ENCODE measurements at places on chromosomes 12 and 14. TPM values are rescaled to one million over a fixed set of nuclear protein-coding genes. Genes with fewer than 3 reads are reported as not detected.
A peak's percentile ranks its signal among the peaks of the same experiment; 100 is the strongest.

GRCh38 chr14:90255871-90256270 lies 482 bp upstream of the PSMC1 start:
- no peak for DNase-seq
- peak overlapping the region; percentile 77 for H3K4me3 ChIP-seq
- H3K4me1 ChIP-seq: peaks cover 11% of the 10 kb centered on the region
- peaks cover 4% of the 10 kb centered on the region for H3K27me3 ChIP-seq
- peak overlapping the region; percentile 32 for H3K27ac ChIP-seq
- no peaks in the 10 kb centered on the region for H3K36me3 ChIP-seq

DNA sequence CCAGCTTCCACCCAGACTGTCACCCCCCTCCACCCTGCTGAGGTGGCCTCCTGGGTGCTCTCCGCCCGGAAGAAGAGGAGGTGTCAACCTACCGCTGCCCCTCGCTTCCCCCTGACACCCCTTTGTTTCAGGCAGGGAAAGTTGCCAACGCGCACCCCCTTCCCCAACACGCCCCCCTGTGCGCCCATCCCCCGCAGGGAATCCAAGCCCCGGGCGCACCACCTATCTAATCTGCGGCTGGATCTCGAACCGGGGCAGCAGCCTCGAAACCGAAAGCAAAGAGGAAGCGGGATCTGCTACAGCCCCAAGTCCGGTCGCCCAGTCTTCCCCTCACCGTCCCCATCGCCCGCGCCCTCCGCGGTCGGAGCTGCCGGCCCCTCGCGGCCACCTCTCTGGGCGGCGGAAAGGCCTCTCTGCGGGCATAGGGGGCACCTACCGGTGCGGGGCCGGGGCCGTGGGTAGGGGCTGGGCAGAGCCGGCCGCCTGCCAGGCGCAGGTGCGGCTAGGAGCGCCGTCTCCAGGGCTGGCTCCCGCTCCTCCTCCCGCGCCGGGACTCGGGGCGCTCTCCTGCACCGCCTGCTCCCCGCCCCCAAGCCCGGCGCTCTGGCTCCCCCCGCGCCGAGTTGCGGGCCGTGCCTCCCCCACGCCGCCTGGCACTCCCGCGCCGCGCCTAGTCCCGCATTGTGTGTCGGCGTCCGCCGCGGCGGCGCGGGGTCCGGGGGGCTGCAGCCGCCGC lies 18.3 kb upstream of the PLEKHH1 start:
- H3K4me3 ChIP-seq: peak overlapping the region; percentile 97
- peaks cover 27% of the 10 kb centered on the region for H3K4me1 ChIP-seq
- H3K27ac ChIP-seq: peak overlapping the region; percentile 91
- H3K27me3 ChIP-seq: no peaks in the 10 kb centered on the region
- peak; percentile 62 for DNase-seq
- H3K36me3 ChIP-seq: no peaks in the 10 kb centered on the region

DNA sequence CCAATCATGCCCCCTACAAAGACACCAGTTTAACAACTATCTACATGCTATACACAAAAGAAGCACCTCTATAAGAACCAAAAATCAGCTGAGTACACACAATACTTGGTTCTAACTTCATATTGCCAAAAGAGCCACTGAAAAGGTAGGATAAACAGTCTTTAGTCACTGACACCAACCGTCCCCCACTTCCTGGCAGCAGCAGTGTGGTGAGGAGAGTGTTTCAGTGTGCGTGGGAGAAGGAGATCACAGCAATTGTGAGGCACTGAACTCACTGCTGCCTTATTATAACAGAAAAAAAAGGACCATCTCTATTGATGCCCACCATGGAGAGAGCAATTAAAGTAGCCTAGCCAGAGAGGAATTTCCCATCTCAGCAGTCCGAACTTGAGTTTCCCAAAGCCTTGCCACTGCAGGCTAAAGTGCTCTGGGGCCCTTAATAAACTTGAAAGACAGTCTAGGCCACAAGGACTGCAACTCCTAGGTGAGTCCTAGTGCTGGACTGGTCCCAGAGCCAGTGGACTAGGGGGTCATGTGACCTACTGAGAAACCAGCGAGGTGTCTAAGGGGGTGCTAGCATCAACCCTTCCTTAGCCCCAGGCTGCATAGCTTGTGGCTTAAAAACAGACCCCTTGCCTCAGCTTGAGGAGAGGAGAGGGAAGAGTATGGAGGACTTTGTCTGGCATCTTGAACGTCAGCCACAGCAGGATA lies 37.1 kb upstream of the LMNTD1 start:
- H3K27me3 ChIP-seq: no peaks in the 10 kb centered on the region
- no peak overlapping the region for H3K27ac ChIP-seq
- H3K36me3 ChIP-seq: no peaks in the 10 kb centered on the region
- H3K4me1 ChIP-seq: peaks cover 6% of the 10 kb centered on the region
- DNase-seq: no peak

DNA sequence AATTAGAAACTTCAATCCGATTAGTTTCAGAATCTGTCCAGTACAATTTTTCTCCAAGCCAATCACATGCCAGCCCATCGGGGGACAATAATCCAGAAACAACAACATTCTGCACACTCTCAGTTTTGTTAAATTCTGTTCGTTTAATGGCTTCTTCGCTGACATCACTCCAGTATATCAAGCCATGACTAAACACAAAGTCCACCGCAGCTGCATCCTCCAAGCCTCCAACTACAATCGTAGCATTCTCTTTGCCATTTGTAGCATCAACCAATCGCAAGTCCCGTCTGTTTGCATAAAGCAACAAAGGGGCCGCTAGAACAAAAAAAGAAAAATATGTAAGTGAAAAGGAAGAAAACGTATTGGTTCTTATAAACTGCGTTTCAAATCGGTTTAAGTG lies 22.5 kb downstream of the LRP6 start:
- H3K36me3 ChIP-seq: no peaks in the 10 kb centered on the region
- H3K27ac ChIP-seq: no peak overlapping the region
- H3K27me3 ChIP-seq: no peaks in the 10 kb centered on the region
- H3K4me3 ChIP-seq: no peak overlapping the region

DNA sequence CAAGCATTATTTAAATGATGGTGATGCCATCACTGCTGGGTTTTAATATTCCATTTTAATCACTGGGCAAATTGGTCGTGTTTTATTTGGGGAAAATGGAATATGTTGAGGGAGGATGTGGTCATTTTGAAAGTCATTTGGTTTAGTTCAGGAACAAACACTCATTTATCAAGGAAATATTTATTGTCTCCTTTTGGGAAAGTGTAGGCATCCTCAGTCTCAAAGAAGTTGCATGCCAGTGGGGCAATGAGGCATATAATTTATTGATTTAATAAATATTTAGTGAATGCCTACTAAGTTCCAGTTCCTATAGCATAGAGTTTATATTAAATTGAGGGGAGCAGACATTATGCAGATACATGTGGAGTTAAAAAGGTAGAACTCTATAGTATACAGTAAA lies 134.3 kb downstream of the NPAS3 start:
- no peaks in the 10 kb centered on the region for H3K27me3 ChIP-seq
- H3K27ac ChIP-seq: no peak overlapping the region
- no peak overlapping the region for H3K4me3 ChIP-seq

DNA sequence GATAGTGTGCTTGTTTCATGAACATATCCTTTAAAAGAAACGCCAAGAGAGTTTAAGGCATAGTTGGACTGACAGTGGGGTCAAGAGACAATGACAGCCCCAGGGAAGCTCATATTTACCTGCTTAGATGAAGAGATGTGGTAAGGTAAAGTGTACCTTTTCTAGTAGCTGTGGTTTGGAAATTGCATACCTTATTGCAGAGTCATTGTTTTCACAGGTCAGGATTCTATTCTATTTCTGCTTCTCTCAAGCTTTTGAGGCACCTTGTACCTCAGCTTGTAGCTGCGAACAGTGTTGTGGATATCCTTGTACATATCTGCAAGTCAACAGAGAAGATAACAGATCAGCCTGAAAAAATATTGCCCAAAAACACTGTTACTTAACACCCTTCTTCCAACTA lies 47.7 kb downstream of the ATP6V1D start:
- no peaks in the 10 kb centered on the region for H3K27me3 ChIP-seq
- no peaks in the 10 kb centered on the region for H3K4me1 ChIP-seq
- DNase-seq: no peak

DNA sequence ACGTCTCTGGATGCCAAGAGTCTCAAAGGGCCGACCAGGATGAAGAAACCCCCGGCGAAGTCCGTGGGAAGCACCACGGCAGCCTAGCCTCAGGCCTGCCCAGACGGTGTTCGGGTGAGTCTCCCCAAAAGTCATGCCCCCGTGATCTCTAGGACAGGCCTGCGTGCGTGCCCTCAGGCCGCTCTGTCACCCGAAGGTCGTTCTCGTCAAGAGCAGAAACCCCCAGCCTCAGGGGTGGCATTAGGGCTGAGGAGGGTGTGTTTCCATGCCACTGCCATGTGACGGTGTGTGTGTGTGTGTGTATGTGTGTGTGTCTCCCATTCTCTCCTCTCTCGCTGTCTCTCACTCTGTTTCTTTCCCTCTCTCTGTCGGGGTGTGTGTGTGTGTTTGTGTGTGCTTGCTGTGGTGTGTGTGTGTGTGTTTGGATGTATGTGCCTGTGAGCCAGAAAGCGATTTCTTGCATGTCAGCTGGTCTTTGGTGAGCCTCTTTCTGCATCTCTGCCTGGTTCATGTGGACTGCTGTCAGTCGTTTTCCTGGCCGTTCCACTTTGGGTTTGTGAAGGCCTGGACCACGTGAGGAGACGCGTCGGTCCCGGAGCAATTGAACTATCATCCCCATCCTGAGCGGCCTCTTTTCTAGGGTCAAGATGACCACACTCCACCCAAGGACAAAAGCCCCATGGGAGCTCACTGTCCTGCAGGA lies 772.5 kb upstream of the ALG10B start:
- H3K4me1 ChIP-seq: no peaks in the 10 kb centered on the region
- H3K27ac ChIP-seq: no peak overlapping the region
- no peak overlapping the region for H3K4me3 ChIP-seq
- no peaks in the 10 kb centered on the region for H3K36me3 ChIP-seq

DNA sequence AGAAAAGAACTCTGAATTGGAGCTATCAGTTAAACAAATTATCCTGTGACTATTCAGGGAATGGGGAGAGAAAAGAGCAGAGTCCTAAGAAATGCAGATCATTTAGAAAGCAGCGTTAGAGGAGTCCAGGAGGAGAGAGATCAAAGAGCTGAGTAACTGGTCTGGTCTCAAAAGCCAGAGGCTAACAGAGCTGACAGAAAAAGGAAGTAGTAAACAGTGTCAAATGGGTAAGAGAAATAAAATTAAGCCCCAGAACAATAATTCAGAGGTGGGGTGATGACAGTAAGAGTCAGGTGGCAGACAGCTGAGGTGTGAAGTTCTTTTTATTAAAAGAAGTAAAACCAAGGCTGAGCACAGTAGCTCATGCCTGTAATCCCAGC lies 19.3 kb downstream of the GXYLT1 start:
- no peak overlapping the region for H3K27ac ChIP-seq
- H3K4me1 ChIP-seq: peaks cover under 1% of the 10 kb centered on the region
- H3K4me3 ChIP-seq: no peak overlapping the region
- no peaks in the 10 kb centered on the region for H3K36me3 ChIP-seq

- H3K4me1 ChIP-seq: no peaks in the 10 kb centered on the region
- no peaks in the 10 kb centered on the region for H3K36me3 ChIP-seq
- no peak overlapping the region for H3K27ac ChIP-seq
- no peaks in the 10 kb centered on the region for H3K27me3 ChIP-seq
- DNase-seq: peak; percentile 61
These were observed 91.6 kb downstream of the DHRS2 start for GRCh38 chr14:23727566-23728335.

DNA sequence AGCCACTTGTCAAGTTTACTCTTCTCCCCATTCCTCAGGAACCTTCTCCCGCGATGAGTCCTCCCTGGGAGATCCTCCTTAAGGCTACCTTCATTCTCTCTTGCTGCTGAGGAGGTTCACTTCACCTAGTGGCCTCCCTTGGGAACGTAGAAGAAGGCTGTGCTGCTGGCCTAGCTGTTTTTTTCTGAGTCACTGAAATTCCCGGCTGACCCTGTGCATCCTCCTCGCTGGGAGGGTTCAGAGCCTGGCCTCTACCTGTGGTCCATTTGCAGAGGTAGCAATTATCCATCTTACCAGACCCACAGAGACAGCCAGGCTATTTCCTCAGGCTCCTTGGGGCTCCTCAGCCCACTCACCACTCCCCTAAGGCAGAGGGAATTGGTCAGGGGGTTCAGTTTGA lies 4.6 kb downstream of the KRT82 start:
- H3K4me1 ChIP-seq: no peaks in the 10 kb centered on the region
- no peak overlapping the region for H3K27ac ChIP-seq
- no peaks in the 10 kb centered on the region for H3K36me3 ChIP-seq
- no peak for DNase-seq
- H3K27me3 ChIP-seq: no peaks in the 10 kb centered on the region

- no peak overlapping the region for H3K27ac ChIP-seq
- H3K4me1 ChIP-seq: peaks cover 26% of the 10 kb centered on the region
- DNase-seq: no peak
- H3K4me3 ChIP-seq: no peak overlapping the region
These were observed 14.6 kb upstream of the YY1 start for GRCh38 chr14:100224229-100224866.

- H3K27ac ChIP-seq: no peak overlapping the region
- H3K27me3 ChIP-seq: no peaks in the 10 kb centered on the region
- DNase-seq: no peak
- H3K4me3 ChIP-seq: no peak overlapping the region
- H3K36me3 ChIP-seq: no peaks in the 10 kb centered on the region
These were observed 66.3 kb downstream of the GPR135 start for GRCh38 chr14:59398841-59399240.

DNA sequence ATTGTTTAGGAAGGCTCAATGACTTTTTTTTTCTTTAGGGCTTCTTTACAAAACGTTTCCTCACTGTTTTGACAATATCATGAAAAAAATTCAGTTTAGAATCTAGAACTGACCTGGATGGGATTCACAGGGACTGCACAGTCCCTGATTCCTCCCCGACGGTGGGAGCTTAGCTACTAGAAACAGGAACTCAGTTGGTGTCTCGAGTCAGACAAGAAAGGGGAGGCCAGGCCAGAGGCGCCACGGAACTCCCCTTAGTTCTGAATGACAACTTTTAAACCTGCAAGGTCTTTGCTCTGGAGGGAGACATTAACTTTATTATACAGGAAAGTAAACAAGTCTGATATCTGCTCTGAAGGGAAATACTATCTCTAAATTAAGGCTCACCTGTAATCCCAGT lies 45.4 kb upstream of the SRP54 start:
- no peaks in the 10 kb centered on the region for H3K27me3 ChIP-seq
- DNase-seq: peak; percentile 29

DNA sequence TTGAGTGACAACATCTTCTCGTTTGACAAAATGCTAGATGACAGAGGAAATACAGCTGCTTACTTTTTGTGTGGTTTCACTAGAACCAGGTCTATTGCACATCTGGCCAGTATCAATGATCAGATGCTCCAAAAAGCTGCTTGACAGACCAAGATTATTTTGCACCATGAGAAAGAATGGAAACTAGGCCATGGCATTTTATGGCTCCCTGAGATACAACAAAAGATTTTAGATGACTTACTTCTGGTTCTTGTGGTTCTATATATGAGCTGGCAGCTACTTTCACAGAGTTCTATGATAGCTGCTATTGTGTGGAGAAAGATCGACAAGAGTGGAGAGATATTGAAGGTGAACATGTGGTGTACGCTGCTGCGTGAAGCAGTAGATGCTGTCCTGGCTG lies 25.9 kb upstream of the PPFIBP1 start:
- no peaks in the 10 kb centered on the region for H3K36me3 ChIP-seq
- H3K27ac ChIP-seq: no peak overlapping the region
- no peak for DNase-seq
- H3K4me1 ChIP-seq: no peaks in the 10 kb centered on the region
- no peak overlapping the region for H3K4me3 ChIP-seq
- no peaks in the 10 kb centered on the region for H3K27me3 ChIP-seq

The FGF23 gene
- not detected for polyA plus RNA-seq

The GALNT8 gene
- 4.0 TPM for polyA plus RNA-seq

The MANSC4 gene
- polyA plus RNA-seq: 0.07 TPM

The DRAM1 gene
- 17.4 TPM for polyA plus RNA-seq

The CACNA2D4 gene
- 4.4 TPM for polyA plus RNA-seq

The MYH7 gene
- 0.11 TPM for polyA plus RNA-seq

The HPD gene
- 3.4 TPM for polyA plus RNA-seq

The GPHN gene
- polyA plus RNA-seq: 34.3 TPM

Data from adrenal gland (tissue), 19 donors.